NCI-H1105 (cell line): ENCODE measurements at places on chromosomes 3 and 15.

- no peak for DNase-seq
These were observed 360.0 kb upstream of the PROK2 start for GRCh38 chr3:72144773-72145505.

DNA sequence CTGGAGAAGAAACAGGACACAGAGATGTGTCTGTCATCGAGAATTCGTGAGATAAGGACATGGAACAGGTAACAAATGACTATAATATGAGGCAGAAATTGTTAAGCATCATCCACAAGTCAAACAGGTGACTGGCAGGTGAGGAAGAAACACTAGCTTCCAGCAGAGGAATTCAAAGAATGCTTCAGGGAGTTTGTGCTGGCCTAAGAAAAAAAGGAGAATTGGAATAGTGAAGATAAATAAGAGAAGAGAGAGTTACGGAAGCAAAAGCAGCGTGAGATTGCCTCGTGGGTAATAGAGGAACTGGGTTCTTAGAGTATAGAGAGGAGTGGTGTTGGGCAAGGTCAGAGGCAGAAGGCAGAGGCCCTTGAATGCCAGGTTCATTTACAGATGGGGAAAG is 22.9 kb upstream of the FGF12 start:
- no peak for DNase-seq

GRCh38 chr3:119428538-119428937 is 34.9 kb downstream of the TMEM39A start:
- DNase-seq, result no peak

DNA sequence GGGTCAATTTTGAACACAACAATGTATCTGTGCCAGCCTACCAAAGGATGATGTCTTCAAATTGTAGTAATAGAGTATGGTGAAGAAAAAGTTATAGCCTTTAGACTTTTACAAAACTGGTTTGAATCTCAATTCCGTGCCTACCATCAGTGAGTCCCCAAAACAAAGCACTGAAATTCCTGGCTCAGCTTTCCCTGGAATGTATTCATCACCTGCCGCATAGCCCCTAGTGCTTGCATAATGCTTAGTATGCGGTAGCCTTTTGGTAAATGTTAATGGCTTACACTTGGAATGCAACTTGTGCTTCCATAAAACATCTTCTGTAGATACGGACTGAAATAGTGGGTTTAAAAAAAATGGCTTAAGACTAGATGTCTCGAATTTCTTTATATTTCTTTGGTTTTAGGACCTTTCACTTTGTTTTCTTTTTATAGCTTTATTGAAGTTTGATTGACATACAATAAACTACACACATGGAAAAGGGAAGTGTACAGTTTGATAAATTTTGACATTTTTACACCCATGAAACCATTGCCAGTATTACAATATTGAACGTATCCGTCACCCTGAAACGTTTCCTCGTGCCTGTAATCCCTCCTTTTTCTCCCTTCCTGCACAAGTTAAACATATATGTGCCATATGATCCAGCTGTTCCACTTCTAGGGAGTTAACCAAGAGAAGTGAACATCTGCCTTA is 12.1 kb downstream of the SACM1L start:
- no peak for DNase-seq

GRCh38 chr3:90087703-90088102 is 980.3 kb downstream of the EPHA3 start:
- no peak for DNase-seq

DNA sequence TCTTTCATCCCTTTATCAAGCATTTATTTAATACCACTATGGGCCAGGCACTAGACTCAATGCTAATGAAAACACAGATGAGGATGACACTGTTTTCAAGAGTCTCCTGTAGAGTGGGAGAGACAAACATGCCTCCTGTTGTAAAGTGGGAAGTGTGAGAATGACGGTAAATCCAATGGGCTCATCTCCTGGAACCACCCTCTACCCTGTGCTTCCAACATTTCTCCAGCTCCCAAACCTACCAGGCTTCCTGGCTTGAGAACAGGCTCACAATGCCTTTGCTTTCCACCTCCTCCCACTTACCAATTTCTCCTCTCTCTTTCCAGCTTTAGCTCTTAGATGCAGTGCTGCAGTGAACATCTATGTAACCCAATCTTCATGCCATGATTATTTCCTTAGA is 54.1 kb upstream of the TBC1D23 start:
- no peak for DNase-seq

- DNase-seq, result no peak
These were observed 86.8 kb upstream of the CMSS1 start for GRCh38 chr3:99730870-99731269.

- no peak for DNase-seq
These were observed 473.3 kb downstream of the OTOL1 start for GRCh38 chr3:161969867-161970266.

GRCh38 chr15:23599053-23599452 is 33.6 kb downstream of the MKRN3 start:
- no peak for DNase-seq

- DNase-seq, result no peak
These were observed 195.6 kb downstream of the CTNNB1 start for GRCh38 chr3:41394896-41395295.

DNA sequence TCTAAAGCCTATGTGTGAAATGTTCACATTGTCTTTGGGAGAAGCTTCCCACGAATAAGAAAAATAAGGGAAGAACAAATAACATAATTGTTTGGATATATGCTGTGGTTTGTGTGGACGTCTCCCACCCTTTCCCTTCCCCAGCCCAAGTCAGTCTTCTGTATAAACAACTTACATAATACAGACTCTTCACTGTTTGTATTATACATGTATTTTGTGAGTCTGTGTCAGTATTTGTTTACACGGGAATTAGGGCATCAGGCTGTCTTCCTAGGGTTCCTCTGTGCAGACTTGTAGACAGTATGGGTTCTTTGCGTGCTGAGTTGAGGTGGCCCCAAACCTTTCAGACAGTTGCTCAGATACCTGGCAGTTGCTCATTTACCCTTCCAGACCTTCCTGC is 103.4 kb downstream of the IGF1R start:
- DNase-seq, result no peak

GRCh38 chr3:151962912-151963311 is 89.5 kb downstream of the SUCNR1 start:
- no peak for DNase-seq

GRCh38 chr3:133998691-133999241 is 31.0 kb downstream of the SLCO2A1 start:
- no peak for DNase-seq

DNA sequence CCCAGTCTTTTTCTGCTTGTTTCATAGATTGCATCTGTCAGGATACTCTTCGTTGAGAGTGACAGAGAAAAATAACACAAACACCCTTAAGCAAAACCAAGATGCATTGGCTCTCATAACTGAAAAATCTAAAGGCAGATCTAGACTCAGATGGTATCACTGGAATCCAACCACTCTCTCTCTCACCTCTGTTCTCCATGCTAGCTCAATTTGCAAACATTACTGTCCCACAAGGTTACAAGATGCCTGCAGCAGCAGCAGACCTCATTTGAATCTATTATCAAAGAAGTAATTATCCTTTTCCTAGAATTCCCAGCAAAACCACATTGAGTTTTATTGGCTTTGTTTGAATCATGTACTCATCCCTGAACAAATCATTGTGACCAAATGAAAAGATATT is 19.1 kb upstream of the PCOLCE2 start:
- DNase-seq, result no peak

DNA sequence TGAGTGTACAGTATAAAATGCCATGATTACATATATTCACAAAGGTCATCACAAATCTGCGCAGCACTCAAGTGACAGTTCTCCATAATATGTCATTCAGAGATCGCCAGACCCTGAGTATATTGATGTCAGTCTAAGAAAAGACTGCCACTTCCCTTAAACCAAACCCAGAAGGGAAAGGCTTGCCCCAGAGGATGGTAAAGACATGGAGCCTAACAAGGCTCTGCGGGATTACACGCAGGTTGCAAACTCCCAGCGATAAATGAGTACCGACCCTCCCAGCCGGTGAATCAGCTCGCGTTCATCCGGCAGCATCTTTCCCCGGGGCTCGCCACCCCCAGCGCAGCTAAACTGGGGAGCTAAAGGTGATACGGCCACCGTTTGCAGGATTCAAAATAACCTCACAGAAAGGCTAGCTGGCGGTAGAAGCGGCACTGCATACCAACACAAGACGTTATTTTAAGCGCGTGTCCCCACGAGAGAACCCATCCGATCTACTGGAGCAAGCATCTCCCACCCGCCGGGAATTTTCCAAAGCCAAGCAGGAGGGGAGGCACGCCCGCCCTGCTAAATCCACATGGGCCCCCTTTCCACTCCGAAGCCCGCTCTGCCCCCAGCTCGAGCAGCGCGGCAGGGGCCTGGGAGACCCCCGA is 643 bp downstream of the MYO5A start:
- peak; percentile 16 for DNase-seq

DNA sequence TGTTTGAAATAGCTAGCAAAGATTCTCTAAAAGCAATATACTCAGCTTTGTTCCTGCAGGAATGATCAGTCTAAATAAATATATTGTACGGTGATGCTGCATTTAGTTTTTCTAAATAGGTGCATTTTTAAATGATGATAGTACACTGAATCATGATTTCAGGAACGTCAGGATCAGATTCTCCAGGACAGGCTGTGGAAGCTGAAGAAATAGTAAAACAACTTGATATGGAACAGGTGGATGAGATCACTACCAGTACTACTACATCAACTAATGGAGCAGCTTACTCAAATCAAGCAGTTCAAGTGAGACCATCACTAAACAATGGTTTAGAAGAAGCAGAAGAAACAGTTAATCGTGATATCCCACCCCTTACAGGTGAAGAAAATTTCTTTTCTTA is 46.3 kb upstream of the EIF3J start:
- no peak for DNase-seq

DNA sequence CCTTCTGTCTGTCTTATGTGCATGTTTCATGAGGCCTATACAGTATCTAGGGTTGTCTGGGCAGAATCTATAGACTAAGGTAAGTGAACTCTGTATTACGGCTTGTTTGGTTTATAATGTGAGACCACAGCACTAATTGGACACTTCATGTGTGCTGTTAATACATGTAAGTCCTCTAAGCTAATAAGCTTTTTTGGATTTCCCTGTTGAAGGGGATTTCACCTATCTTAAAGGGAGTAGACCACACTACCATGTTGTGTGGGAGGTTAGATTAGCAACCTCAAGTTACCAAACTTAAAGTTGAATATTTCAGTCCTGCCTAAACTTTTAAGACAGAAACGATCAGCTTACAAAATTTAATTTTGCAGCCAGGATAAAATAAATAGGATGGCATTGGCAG is 189.8 kb upstream of the GOLIM4 start:
- DNase-seq, result no peak

GRCh38 chr3:108319428-108320082 is 23.2 kb downstream of the HHLA2 start:
- peak; percentile 32 for DNase-seq

DNA sequence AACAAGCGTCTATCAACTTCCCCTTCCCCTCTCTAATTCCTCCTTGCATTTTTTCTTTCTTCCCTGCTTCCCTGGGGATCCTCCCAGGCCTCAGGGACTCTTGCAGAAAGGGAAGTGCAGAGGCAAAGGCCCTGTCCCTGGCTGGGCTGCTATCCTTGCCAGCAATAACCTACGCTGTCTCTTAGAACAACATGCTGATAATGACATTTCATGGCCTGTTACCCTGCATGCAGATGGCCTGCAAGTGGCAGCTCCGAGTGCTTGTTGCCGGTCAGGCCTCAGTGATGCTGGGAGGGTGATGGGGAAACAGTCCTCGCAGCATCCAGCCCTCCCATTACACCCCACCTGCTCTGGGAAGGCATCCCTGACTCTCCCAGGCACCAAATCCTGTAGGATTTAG is 167.6 kb downstream of the RAB11A start:
- no peak for DNase-seq

- no peak for DNase-seq
These were observed 9.3 kb downstream of the FAH start for GRCh38 chr15:80162059-80162554.

DNA sequence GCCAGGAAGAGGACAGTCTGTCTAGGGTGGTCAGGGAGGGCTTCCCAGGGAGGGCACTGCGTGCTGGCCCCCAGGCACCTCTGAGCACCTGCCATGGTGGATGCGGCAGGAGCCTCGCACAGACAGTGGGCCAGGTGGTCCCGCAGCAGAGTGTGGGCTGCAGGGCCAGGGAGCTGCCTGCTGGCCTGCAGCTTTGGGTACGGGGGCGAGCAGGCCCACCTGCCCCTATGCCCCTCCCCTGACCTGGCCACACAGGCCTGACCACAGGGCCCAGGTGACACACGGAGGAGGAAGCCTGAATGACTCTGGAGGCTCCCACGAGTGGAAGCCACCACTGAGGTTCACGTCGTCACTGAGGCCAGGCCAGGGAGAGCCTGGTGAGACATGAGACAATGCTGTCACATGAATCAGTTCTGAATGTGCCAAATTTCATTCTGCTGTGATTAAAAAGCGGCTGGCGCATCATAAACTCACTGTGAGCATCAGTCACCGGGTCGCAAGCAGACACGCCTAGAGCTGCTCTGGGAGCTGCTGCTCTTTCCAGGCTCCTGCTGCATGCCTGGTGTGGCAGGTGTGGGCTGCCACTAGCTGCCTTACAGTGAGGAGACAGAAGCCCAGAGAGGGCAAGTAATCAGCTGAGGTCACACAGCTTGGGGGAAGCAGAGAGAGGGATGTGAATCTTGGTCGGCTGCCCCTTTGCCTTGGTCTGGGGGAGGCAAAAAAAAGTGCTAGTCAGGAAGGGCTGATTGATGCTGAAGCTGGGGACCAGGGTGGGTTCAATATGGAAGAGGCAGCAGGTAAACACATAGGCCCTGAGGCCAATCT is 39.5 kb upstream of the IQSEC1 start:
- DNase-seq, result no peak

DNA sequence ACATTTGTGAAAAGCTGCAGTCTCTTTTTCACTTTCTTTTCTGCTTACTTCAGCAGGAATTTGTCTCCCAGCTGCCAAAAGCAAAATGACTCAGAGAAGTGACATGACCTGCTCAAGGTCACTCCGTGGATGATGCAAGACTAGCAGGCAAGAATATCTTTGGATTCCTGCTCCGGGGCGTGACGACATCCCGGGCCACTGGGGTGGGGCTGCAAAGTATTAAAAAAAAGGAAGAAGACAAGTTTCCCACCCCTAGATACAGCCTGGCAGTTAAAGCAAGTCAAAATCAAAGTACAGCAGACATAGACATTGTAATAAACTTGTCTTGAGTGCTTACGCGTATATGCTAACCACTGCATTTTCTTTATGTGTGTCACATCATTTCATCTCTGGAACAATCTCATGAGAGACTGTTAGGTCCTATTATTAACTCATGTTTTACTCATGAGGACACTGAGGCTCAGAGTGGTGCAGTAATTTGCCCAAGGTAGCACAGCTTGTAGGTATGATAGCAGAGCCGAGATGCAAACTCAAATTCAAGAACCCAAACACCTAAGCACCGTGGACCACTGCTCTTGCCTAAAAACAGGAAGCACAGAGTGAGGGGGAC is 485.2 kb upstream of the PROK2 start:
- no peak for DNase-seq
